GM12891 (cell line): ENCODE measurements at places on chromosomes 5 and 9.

GRCh38 chr9:38207247-38207778, 138.3 kb upstream of the SHB start:
- DNase-seq: no peak

- no peak for DNase-seq
Measured at GRCh38 chr9:129665389-129665775, at the start of gene PRRX2. Gene PRRX2 (plus strand): TSS chr9:129665647. CDS start chr9:129665868, 221 bp downstream.

GRCh38 chr5:98557916-98558315, 215.5 kb upstream of the RGMB start:
- DNase-seq: no peak

DNA sequence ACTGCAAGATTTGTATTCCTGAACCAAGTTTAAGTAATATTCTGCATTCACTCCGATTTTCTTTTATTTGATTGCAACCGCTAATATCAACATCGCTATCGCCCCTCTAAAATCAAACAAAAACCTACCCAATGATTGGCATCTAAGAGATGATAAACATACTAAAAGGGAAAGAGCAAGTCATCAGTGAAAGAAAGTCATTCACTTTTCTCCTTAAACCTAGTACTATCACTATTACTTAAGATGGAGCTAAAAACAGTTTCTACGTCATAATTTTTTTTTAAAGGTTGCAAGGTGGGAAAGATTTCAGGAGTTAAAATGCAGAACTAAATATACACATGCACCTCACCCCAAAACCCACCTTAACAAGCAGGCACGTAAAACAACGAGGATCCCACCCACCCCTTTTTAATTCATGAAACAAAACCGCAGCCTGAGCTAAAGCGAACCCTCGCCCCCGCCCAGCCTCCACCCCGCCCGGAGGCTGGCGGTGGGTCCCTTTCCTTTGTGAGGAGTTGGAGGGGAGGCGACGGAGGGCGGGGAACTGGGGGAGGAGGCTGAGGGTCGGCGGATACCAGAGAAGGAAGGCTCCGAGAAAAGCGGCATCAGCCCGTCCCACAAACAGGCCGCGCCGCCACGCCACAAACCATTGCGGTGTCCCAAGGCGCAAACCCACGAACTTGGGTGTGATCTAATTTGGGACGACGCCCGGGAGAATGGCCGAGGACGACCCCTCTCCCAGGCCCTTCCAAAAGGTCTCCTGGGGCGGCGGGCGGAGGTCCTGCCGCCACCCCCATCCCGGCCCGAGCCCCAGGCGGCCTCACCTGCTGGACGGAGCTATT, 861 bp downstream of the UBQLN1 start:
- DNase-seq: peak; percentile 15

DNA sequence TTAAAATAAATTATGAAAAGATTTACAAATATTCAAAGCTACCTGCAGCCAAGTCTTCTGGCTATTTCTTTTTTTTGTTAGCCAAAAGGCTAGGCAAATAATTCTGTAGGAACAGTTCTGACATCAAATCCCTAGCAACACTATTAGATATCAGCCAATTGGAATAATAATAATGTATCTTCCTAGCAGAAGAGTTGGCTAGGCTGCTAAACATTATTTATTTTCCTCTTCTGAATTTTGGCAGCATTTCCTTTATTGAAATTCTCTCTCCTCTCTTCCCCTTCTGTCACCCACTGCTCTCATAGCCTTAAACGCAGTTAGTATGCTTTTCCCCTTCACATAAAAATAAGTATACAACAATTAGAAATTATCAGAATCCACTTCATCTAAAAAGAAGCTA, 42.6 kb downstream of the ZDHHC21 start:
- DNase-seq: no peak

DNA sequence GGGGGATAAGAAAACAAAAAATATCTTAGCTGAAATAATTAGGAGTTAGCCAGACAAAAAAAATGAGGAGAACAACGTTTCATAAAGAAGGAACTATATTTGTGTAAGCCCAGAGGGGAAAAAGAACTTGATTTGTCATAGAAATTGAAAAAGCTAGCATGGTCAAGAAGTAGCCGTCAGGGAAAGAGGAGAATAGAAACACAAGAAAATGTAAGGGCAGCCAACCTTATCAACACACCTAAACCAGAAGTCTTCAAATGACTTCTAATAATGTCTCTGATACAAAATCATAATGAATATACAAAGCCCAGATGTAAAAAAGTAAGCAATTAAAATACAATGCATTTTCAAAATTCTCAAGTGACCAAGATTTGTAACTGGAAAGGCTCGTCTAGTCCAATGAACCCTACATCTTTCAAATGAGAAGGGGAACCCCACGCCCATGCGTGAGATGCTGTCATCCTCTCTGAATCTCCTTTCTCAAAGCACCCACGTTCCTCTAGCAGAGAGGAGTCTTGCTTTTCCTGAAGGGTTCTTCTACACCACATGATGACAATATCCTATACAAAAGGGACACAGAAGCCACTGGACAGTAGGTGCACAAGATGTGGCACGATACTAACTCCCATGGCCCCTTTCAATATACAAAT, 103.7 kb downstream of the ARL15 start:
- no peak for DNase-seq

DNA sequence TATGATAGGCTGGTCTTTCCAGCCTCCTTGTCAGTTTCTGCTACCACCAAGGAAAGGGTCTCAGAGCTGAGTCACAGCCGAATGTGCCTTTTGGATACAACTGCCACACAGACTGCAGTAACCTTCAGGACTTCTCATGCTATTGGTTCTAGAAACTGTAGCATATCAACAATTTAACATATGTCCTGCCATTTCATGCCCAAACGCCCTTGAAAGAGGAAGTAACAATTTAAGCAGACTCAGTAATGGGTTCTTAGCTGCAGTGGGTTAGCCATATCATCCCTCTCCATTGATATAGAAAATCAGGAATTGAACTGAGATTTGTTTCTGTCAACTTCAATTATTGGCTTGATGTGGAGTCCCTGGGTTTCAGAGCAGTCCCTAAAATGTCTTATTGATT, 4.1 kb upstream of the CLK4 start:
- no peak for DNase-seq

- no peak for DNase-seq
Measured at GRCh38 chr5:132749506-132749905, 2.3 kb downstream of the CCNI2 start.

- no peak for DNase-seq
Measured at GRCh38 chr9:136329211-136329627, 1.9 kb downstream of the GPSM1 start.

DNA sequence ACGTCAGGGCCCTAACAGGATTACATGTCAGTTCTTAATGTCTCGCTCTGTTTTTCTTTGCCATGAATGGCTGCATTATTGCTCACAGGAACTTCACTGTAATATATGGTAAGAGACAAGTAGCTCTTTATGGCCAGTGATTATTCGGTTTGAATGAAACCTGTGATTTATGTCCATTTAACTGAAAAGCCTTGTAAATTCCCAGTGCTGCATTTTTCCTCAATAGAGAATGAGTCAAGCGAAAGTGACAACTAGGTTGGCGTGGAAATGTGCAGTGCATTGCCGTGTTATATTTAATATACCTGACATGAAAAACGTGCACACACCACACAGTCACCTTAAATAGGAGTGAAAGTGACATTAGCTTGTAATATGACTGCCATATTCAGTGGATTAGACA, 163.1 kb downstream of the PBX3 start:
- no peak for DNase-seq

DNA sequence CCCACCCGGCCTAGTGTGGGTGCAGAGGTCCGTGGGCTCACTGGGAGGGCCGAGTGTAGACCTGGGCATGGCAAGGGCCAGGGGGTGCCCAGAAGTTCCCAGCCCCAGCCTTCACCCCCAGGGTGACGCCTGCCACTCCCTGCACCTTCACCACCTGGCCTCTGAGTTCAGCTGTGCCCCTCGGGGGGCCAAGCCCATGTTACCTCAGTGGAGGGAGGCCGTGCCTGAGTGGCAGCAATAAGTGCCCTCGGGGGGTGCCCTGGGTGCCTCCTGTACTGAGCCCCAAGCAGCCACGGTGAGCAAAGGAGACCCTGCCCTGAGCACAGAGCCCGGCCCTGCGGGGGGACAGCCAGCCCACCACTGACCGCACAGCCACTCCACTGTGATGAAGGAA, 10.3 kb upstream of the FCN2 start:
- DNase-seq: no peak

GRCh38 chr5:103041071-103041676, 78.8 kb downstream of the GIN1 start:
- DNase-seq: no peak

DNA sequence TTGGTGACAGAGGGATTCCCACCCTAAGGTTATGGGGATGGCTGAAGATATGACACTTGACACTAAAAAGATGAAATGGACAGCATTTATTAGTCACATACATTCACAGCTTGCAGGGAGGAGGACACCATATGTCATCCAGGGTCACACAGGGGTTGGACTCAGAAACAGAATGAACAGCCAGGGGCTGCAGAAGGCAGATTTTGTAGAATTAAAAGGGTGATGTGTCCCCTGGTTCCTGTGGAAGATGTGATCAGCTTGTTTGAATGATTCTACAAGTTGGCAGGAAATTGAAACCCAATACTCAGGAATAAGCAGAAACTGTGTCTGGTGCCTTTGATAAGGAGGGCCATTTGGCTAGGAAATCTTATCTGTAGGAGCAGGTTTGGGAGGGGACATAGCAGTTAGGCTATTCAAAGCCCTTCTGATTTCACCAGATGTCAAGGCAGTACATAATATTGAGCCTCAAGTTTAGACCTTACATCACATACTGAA, 102.3 kb upstream of the GRIN3A start:
- no peak for DNase-seq

DNA sequence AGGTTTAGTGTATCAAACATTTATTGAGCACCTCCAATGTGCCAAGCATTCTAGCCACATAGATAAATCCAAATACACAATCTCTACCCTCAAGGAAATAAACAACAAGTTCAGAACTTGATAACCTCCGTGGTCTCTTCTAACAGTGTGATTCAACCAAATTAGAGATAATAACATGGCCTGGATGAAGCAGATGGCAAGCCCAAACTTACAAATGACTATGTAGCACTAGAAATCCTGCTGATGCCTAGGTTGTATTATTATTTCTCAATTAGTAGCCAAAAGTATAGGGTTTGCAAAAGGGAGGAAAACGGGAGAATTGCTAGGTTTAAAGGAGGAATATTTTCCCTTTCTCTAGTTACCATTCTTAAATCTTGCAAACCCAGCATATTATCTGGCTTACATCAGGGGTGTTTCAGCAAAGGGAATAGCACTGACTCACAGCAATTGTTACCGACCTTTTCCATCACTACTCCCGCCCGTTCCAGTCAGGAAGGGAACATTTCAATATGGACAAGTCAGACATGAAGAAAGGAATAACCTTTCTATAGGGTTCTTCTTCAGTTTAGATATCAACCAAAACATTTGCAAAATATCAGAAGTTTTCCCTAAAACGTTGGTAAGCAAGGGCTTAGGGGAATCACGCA, 2.3 kb downstream of the DPYSL3 start:
- no peak for DNase-seq

GRCh38 chr5:176388003-176388443, 375 bp downstream of the NOP16 start:
- no peak for DNase-seq

DNA sequence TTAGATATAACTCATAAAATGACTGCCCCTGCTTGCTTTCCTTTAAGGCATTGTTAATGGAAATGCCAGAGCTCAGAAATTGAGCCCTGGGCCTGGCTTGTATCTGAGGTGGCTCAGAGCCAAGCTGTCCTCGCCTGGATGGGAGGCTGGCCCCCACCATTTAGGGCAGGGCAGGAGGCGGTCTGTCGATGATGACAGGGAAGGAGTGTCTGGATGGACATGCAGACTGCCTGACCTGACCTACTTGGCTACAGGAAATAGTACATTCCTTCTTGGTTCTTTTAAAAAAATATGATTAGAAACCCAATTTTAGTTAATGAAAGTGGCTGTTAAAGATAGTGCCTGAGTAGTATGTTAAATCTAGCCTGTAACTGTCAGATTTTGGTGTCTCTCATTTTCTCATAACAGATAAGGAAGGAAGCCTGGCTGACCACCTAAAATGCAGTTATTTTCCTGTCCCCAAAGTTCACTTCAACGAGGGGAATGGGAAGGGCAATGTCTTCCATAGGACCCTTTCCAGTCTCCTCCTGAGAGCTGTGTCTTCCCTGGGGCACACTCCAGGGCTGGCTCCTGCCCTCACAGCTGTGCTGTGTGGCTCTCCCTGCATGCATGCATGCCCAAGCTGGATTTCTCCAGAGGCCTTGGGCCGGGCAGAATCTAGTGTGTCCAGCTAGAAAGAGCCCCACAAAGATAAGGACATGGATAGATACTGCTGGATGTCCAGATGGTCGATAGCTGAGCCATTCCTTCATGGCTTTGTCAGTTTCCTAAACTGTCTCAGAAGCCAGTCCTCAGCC, 42.3 kb downstream of the MACROH2A1 start:
- DNase-seq: no peak

- no peak for DNase-seq
Measured at GRCh38 chr9:130212543-130213297, 40.5 kb downstream of the NCS1 start.

DNA sequence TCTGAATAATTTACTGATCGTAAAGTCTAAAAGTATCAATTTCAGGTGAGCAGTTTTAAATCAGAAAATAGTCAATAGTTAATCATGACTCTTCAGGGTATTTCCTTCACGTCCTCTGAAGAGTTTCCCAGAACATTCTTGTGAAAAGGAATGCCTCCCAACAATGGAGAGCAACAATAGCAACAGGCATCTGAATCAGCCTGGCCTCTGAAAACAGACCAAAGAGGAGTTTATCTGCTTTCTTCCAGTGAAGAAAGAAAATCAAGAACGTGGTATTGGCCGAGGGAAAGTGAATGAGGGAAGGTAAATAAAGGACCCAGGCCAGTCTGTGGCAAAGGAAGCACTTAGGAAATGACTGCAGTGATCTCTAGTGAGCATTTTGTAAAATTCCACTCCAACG, 26.1 kb upstream of the RASGEF1C start:
- no peak for DNase-seq

- no peak for DNase-seq
Measured at GRCh38 chr9:133112663-133113026, 8.4 kb downstream of the RALGDS start.

GRCh38 chr5:179222246-179223017, 122.8 kb downstream of the ADAMTS2 start:
- no peak for DNase-seq
